Suprapubic skin (tissue), 4 donors: ENCODE measurements at places on chromosomes 6 and 20.

- DNase-seq: no peak
Measured at GRCh38 chr20:63315240-63315689, 22.3 kb downstream of the COL20A1 start.

GRCh38 chr6:162109480-162110050 is 618.0 kb downstream of the PRKN start:
- no peak for DNase-seq

- DNase-seq: no peak
Measured at GRCh38 chr20:23765578-23765977, 14.8 kb upstream of the CST1 start.

- DNase-seq: no peak
Measured at GRCh38 chr6:3746696-3747095, 4.8 kb downstream of the PXDC1 start.

GRCh38 chr6:43608807-43609206 is 20.3 kb downstream of the GTPBP2 start:
- no peak for DNase-seq

DNA sequence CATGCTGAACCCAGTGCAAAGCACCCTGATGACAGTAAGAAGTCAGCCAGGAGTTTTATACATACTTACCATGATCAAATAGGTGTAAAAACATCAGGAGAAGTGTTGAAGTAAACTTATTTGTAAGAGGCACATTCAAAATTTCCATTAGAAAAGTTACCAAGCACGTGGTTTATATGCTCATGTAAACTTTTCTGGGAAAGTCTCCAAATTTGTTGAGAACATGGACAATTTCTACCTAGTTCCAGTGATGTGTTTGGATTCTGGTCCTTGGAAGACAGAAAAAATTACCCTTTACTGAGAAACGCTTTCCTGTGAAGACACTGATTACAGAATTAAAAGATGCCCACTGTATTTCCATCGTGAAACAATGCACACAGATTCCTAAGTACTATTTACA is 288.9 kb upstream of the CDH4 start:
- no peak for DNase-seq

DNA sequence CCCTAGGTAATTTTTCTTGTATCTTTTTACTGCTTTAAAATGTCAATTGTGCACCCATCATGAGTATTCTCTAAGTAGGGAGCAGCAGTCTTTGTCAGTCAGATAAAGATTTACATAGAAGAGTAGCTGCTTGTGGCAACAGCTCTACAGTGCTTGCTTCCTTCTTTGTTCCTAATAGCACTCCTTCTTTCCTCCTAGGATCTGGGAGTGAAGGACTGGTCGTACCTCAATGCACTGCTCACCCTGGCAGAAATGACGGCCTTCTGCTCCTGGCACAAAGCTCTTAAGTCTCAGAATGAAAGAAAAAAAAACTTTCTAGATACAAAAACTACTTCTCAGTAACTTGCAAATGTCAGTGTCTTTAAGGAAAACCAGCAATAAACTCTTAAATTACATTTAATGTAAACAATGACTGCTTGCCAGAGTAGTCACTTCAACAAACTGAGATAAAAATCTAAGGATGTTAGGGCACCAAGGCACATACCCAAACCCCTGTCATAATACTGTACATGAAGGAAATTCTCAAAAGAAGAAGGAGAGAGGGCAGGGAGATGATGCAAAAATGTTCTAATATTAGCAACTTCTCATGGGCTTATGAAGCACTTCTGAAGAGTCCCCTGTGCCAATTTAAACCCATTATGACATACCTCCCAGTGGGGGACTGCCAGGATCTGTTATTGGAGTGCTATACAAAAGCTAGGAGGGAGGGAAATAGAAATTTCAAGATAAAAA is 34.0 kb downstream of the NCOA6 start:
- no peak for DNase-seq
